ENCODE measurements at places on chromosomes 2 and 18. TPM values are rescaled to one million over a fixed set of nuclear protein-coding genes. Genes with fewer than 3 reads are reported as not detected.

Gene SCTR
- not detected for total RNA-seq

Gene SERPINB3
- total RNA-seq = not detected

Gene PIGN
- 37.3 TPM for total RNA-seq

Gene DNER
- total RNA-seq = not detected

Gene DBI
- total RNA-seq = 40.3 TPM

Gene SIX3
- not detected for total RNA-seq

Gene KYNU
- 50.4 TPM for total RNA-seq

Gene CNOT9
- 54.5 TPM for total RNA-seq

Gene SLC5A7
- total RNA-seq = not detected

Gene SKA1
- 0.66 TPM for total RNA-seq

DNA sequence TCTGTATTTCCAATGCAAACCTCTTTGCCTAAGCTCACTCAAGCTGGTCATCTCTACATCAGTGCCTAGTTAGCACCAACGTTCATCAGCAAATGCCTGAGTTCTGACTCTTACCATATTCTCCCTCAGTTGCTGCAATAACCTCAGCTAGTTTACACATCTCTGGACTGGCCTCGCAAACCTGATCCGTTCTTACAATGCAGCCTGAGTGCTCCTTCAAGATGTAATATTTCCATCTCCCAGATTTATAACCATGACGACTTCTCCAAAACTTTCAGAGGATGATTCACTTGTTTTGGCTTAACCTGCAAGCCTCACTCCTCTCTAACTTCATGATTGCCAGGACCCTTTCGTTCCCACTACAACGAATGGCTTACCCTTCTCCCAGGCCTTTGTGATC, 69.7 kb downstream of the DIPK1C start:
- no peaks in the 10 kb centered on the region for H3K36me3 ChIP-seq
- DNase-seq = no peak
- no peak overlapping the region for H3K4me3 ChIP-seq

DNA sequence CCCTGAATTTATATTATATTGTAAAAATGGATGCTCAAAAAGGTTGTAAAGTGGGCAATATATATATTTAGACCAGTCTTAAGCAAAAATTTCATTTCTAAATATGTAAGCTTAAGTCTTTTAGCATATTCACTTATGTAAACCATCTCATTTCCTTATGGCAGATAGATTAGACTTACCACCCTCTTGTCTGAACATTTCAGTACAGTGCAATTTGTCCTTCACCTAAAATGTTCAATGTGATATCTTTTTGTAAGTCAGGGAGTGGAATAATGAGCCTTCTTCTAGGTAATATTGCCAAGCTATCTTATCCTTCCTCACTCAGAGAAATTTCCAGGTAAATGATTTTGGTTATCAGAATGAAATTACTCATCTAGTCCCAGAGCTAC, 92.3 kb downstream of the KLF7 start:
- peaks cover 32% of the 10 kb centered on the region for H3K4me1 ChIP-seq
- no peak overlapping the region for H3K4me3 ChIP-seq
- H3K27me3 ChIP-seq = no peaks in the 10 kb centered on the region
- H3K27ac ChIP-seq = no peak overlapping the region

DNA sequence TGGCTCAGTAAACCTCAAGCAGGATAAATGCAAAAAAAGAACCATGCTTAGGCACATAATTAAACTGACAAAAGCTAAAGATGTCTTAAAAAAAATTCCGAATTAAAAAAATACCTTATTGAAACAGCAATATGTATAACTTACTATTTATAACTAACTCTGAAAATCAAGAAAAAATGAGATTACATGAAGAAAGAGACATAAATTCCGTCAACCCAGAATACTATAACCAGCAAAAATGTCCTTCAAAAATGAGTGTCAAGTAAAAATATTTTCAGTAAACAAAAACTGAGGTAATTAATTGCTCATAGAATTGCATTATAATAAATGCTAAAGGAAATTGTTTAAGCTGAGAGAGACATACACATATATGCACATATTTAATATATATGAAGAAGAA, 474.5 kb upstream of the SYT4 start:
- no peak overlapping the region for H3K4me3 ChIP-seq
- DNase-seq = no peak
- no peaks in the 10 kb centered on the region for H3K27me3 ChIP-seq

- no peak overlapping the region for H3K4me3 ChIP-seq
- H3K27ac ChIP-seq = no peak overlapping the region
- no peaks in the 10 kb centered on the region for H3K36me3 ChIP-seq
- no peak for DNase-seq
- no peaks in the 10 kb centered on the region for H3K4me1 ChIP-seq
- no peaks in the 10 kb centered on the region for H3K27me3 ChIP-seq
Measured at GRCh38 chr2:150182566-150183235, 304.8 kb downstream of the RND3 start.

DNA sequence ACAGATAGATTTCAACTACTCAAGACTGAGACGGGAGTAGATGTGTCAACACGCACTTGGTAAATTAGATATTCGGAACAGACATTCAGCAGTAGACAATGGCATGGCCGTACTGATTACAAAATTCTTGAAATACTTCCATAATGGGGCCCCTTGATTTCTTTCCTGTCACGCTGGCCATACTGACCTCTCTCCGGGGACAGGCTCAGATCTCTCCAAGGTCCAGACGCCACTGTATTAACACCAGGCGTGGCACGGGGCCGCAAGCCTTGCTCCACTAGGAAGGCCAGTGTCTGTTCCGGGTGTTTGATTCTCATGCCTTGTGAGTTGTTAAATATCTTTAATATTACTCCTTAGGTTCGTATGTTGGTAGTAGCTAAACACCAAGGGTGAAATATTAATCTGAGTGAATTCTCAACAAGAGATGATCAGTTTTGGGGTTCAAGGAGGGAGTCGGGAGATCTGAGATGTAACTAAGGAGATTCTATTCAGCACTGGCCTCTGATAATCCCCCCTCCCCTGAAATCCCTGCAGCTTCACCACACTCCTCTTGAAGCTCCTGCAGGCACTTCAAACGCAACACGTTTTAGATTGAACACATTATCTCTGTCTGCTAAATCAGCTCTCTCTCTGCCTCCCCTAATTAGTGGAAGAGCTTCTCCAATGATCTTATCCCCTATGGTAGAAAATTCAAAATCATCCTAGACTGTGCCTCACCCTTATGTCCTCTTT, 2.2 kb upstream of the EHD3 start:
- H3K4me1 ChIP-seq = peaks cover 38% of the 10 kb centered on the region
- no peak overlapping the region for H3K27ac ChIP-seq
- no peaks in the 10 kb centered on the region for H3K36me3 ChIP-seq
- no peak overlapping the region for H3K4me3 ChIP-seq
- H3K27me3 ChIP-seq = no peaks in the 10 kb centered on the region

GRCh38 chr2:195732574-195732973, 75.5 kb downstream of the SLC39A10 start:
- peaks cover 40% of the 10 kb centered on the region for H3K36me3 ChIP-seq
- H3K4me1 ChIP-seq = no peaks in the 10 kb centered on the region
- H3K27me3 ChIP-seq = no peaks in the 10 kb centered on the region
- no peak overlapping the region for H3K27ac ChIP-seq
- no peak for DNase-seq

DNA sequence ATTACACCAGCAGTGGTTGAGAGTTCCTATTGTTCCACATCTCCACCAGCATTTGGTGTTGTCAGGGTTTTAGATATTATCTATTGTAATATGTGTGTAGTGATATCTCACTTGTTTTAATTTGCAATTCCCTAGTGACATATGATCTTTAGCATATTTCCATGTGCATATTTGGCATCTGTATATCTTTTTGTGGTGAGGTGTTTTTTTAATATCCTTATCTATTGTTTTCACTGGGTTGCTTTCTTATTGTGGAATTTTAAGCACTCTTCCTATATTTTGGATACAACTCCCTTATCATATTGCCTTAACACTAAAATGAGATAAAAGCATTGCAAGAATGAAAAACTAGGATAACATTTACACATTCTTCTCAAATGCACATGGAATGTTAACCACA, 453.9 kb upstream of the FSIP2 start:
- no peaks in the 10 kb centered on the region for H3K4me1 ChIP-seq
- DNase-seq = no peak
- H3K36me3 ChIP-seq = no peaks in the 10 kb centered on the region
- H3K27ac ChIP-seq = no peak overlapping the region

- peaks cover 7% of the 10 kb centered on the region for H3K4me1 ChIP-seq
- no peak overlapping the region for H3K27ac ChIP-seq
- DNase-seq = no peak
Measured at GRCh38 chr18:67511840-67512239, 4.7 kb downstream of the DSEL start.

- peaks cover 39% of the 10 kb centered on the region for H3K36me3 ChIP-seq
- peaks cover 10% of the 10 kb centered on the region for H3K4me1 ChIP-seq
- peak overlapping the region; percentile 26 for H3K27ac ChIP-seq
- H3K27me3 ChIP-seq = no peaks in the 10 kb centered on the region
- no peak overlapping the region for H3K4me3 ChIP-seq
Measured at GRCh38 chr2:37262522-37262921, 31.1 kb downstream of the NDUFAF7 start.

DNA sequence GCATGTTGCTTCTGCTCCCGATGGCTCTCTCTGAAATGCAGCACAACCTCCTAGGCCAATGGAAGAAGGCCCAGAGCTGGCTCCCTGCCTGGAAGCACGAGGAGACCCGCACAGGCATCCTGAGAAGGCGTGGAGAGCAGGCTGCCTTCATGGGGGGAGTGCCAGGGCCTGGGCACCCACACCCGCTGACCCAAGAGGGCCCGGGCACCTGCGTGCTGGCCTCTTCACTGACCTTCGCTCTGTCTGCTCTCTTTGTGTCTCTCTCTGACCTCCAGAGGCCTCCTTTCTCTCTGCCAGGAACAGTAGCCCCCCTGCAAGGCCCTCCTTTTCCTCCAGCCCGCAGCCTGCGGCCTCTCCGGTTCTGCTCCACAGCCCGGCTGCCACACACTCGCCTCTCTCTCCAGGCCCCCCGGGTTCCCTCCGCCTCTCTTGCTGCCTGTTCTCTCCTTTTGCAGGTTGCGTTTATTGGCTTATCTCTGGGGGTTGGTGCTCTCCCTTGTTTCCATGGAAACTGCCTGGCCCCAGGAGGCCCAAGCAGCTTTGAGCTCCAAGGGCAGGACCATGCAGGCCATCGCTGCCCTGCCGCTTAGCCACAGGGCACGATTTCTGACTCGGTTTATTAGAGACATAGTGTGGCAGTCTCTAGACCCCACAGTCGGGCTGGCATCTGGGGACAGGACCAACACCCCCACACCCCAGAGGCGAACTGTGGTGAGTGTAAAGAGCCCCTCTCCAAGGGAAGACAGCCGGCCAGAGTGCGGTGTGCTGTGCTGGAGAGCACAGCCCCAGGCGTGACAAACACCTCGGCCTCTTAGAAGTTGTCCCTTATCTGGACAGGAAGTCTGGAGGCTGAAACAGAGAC, 1.7 kb downstream of the MZT2B start:
- no peak overlapping the region for H3K4me3 ChIP-seq
- no peak for DNase-seq
- H3K27me3 ChIP-seq = no peaks in the 10 kb centered on the region
- no peak overlapping the region for H3K27ac ChIP-seq

DNA sequence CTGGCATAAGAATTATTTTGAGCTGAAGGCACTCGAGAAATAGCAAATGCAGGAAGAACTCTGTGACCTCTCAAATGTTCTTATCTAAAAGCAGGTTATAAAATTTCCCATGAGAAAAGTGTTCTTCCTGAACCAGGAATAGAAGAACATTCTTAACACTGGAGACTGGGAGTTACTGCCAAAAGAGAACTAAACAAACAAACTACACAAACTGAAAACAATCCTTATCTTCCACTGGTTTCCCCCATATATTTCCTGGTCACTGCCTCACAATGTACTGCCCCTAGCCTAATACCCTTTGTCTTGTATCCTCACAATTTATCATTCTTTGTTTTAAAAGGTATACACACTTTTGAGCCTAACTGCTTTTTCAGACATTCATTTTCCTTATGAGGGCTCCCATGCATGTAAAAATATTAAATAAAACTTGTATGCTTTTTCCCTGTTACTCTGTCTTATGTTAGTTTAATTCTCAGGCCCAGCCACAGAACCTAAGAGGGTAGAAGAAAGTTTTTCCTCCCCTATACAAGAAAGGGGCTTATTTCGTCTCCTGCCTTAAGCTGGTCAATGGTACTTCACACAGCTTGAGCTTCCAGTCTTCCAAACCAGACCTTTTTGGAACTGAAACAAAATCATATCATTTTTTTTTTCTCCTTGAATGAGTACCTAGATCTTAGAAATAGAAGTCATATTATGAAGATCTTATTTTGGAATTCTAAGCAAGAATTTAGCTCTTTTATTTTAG, 110.6 kb downstream of the MSTN start:
- peak overlapping the region; percentile 29 for H3K4me3 ChIP-seq
- H3K36me3 ChIP-seq = no peaks in the 10 kb centered on the region

DNA sequence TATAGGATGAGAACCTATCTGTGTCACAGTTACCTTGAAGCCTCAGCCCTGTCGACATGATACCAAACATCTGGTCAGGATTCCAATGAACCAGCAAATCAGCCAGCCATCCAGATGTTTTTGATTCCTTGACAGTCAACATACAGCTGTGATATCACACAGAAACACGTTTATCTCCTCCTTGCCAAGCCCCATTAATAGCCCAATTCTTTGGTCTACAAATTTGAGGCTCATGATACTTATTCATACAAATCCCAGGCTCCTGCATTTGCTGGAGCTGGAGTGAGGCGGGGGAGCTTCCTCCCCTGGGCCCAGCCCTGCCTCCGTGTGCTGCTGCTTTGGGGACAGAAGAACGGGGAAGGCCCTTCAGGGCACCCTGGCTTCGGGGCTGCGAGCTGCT, 611.6 kb upstream of the SALL3 start:
- no peaks in the 10 kb centered on the region for H3K4me1 ChIP-seq
- no peak for DNase-seq
- H3K36me3 ChIP-seq = no peaks in the 10 kb centered on the region
- H3K27ac ChIP-seq = no peak overlapping the region

- H3K4me3 ChIP-seq = no peak overlapping the region
- DNase-seq = no peak
- H3K4me1 ChIP-seq = no peaks in the 10 kb centered on the region
- H3K36me3 ChIP-seq = no peaks in the 10 kb centered on the region
- H3K27ac ChIP-seq = no peak overlapping the region
Measured at GRCh38 chr2:65402323-65402722, 30.1 kb downstream of the SPRED2 start.

GRCh38 chr2:241656190-241656741, 18.8 kb downstream of the ATG4B start:
- H3K27ac ChIP-seq = no peak overlapping the region
- no peak for DNase-seq
- no peaks in the 10 kb centered on the region for H3K4me1 ChIP-seq
- no peak overlapping the region for H3K4me3 ChIP-seq
- H3K27me3 ChIP-seq = no peaks in the 10 kb centered on the region

DNA sequence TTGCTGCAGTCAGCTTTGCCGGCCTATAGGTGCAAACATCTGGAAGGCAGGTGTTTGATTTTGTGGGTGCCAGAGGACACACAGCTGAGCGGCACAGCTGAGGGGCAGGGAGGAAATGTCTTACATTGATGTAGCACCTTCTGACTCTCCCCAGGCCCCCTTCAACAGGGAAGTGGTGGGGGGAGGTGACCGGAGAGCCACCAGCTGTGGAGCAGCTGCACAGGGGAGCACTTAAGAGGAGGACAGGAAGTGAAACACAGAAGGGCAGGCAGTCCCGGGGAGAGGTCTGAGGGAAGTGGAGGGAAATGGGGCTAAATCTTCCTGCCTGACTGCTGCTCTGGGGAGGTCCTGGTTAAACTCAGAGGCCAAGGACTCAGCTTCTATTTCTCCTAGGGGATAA, 409.1 kb downstream of the TNS1 start:
- H3K27ac ChIP-seq = no peak overlapping the region
- no peak overlapping the region for H3K4me3 ChIP-seq
- peaks cover 2% of the 10 kb centered on the region for H3K4me1 ChIP-seq
- no peaks in the 10 kb centered on the region for H3K27me3 ChIP-seq

GRCh38 chr2:67142071-67142470, 255.1 kb upstream of the ETAA1 start:
- no peaks in the 10 kb centered on the region for H3K36me3 ChIP-seq
- H3K27me3 ChIP-seq = no peaks in the 10 kb centered on the region
- no peak for DNase-seq
- H3K4me1 ChIP-seq = no peaks in the 10 kb centered on the region
